ENCODE measurements at places on chromosomes 13 and 19.

DNA sequence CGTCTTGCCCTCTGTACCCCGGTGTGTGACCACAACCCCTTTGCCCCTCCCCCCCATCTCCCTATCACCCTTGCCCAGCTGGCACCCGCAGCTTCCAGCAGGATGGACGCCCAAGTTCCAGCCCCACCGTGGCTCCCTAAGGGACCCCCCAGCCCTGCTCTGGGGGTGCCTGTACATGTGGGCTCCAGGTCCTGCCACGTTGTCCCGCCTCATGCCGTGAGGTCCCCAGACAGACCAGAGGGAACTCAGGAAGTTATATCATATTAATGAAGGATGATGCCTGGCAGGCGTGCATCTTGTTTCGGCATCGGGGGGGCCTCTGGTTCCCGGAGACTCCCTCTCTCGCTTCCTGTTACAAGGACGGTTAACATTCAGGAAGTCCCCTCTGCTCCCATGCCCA lies 1.6 kb upstream of the PTGIR start:
- DNase-seq, result no peak
- no peak overlapping the region for H3K27ac ChIP-seq
- peaks cover 3% of the 10 kb centered on the region for H3K27me3 ChIP-seq
- no peak overlapping the region for H3K4me3 ChIP-seq
- peaks cover 7% of the 10 kb centered on the region for H3K4me1 ChIP-seq

DNA sequence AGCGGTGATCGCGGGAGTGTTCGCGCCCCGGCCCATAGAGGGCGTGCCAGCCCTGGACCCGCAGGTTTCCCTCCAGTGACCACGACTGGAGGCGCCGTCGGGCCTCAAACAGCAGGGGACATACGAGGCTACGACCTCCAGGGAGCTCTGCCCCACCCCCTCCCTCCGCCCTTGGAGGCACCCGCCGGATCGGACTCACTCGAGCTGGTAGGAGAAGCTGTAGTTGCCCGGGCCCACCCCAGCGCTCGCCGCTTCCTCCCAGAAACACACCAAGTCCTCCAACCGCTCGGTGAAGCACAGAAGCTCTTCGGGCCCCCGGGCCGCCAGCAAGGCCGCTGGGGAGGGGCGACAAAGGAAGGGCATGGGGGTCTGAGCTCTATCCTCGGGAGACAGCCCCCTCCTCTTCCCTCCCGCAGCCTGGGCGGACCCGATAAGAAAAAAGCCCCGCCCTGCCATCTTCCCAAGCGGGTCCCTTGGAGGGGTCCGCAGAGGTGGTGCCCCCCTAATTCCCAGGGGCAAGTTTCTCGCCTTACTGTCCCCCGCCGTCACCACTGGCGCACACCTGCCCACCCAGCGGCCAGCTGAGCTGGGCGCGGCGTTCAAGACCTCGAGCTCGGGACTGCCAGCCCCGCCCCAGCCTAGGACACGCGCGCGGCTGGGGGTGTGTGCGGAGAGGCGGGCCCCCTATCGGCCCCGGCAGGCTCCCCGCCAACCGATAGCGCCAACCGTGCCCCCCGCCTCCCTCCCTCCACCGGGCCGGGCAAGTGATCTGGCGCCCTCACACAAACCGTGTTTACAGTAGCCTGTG lies 1.0 kb downstream of the EPOR start:
- H3K36me3 ChIP-seq, result peaks cover 5% of the 10 kb centered on the region
- no peaks in the 10 kb centered on the region for H3K4me1 ChIP-seq
- H3K27ac ChIP-seq, result no peak overlapping the region
- DNase-seq, result peak; percentile 87

- DNase-seq, result peak; percentile 75
- peak overlapping the region; percentile 30 for H3K27ac ChIP-seq
- H3K36me3 ChIP-seq, result peaks cover 18% of the 10 kb centered on the region
- H3K4me3 ChIP-seq, result no peak overlapping the region
- H3K27me3 ChIP-seq, result no peaks in the 10 kb centered on the region
- H3K4me1 ChIP-seq, result no peaks in the 10 kb centered on the region
Observed at GRCh38 chr19:5968431-5969373, 9.2 kb downstream of the RANBP3 start.

DNA sequence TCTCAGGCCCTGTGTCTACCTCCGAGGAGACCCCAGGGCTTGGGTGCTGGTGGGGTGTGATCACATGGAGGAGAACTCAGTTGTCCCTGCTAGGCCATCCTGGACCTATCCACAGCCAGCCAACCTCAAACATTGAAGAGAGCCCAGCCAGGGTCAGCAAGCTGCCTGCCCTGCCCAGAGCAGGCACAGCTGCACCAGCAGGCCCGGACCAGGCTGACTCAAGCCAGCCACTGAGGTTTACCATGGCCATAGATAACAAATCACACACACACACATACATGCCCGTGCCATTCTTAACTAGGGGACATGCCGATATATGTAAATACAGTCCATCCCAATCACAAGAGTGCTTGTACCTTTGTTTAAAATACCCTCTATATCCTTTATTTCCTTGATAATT lies 8.1 kb downstream of the ARHGEF7 start:
- H3K27ac ChIP-seq, result no peak overlapping the region
- H3K36me3 ChIP-seq, result no peaks in the 10 kb centered on the region
- H3K4me1 ChIP-seq, result no peaks in the 10 kb centered on the region
- H3K27me3 ChIP-seq, result no peaks in the 10 kb centered on the region

GRCh38 chr19:28290963-28291657 lies 921.8 kb downstream of the UQCRFS1 start:
- peak; percentile 46 for DNase-seq
- peaks cover 17% of the 10 kb centered on the region for H3K4me1 ChIP-seq
- H3K36me3 ChIP-seq, result no peaks in the 10 kb centered on the region
- no peak overlapping the region for H3K27ac ChIP-seq
- peak overlapping the region; percentile 59 for H3K4me3 ChIP-seq

DNA sequence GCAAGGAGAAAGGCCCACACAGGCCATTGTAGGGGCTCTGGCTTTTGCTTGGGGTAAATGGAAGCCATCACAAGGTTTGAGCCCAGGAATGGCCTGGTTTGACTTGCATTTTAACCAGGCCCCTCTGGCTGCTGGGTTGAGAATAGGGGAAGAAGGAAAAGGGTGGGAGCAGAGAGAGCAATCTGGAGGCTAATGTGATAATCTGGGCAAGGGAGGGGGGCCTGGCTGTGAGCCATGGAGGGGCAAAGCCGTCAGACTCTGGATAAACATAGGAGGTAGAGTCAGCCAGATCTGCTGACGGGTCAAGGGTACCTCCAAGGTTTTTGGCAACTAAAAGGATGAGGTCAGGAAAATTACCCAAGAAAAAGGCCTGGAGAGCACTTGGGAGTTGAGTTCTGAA lies 41.6 kb downstream of the RFX2 start:
- no peak for DNase-seq
- H3K4me3 ChIP-seq, result no peak overlapping the region
- no peaks in the 10 kb centered on the region for H3K27me3 ChIP-seq
- H3K36me3 ChIP-seq, result no peaks in the 10 kb centered on the region
- no peak overlapping the region for H3K27ac ChIP-seq
- H3K4me1 ChIP-seq, result peaks cover 4% of the 10 kb centered on the region

- DNase-seq, result no peak
- no peak overlapping the region for H3K27ac ChIP-seq
- H3K4me1 ChIP-seq, result peaks cover 3% of the 10 kb centered on the region
- H3K36me3 ChIP-seq, result no peaks in the 10 kb centered on the region
- no peak overlapping the region for H3K4me3 ChIP-seq
- H3K27me3 ChIP-seq, result no peaks in the 10 kb centered on the region
Observed at GRCh38 chr13:74646091-74646490, 511.9 kb upstream of the KLF12 start.

DNA sequence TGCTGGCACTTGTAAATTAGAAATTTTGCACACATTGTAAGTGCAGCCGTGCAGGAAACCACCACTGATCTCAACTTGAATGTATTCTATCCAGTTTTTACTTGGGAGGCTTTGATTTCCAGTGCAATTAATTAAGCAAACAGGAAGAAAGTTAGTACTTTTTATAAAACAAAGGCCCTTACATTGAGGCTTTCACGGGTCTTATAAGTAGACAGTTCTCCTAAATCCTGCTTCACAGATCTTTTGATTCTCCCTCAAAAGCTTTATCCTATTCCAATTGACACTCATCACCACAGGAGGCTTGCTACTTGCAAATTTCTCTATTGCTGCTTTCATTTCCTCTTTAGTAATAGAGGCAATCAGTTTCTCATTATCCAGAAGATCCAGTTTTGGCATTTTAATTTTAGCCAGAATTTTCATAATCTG lies 90.1 kb downstream of the ERCC5 start:
- H3K4me3 ChIP-seq, result no peak overlapping the region
- H3K36me3 ChIP-seq, result no peaks in the 10 kb centered on the region
- H3K27me3 ChIP-seq, result no peaks in the 10 kb centered on the region

GRCh38 chr13:76637641-76638141 lies 248.5 kb downstream of the KCTD12 start:
- H3K36me3 ChIP-seq, result no peaks in the 10 kb centered on the region
- H3K27ac ChIP-seq, result no peak overlapping the region
- no peak for DNase-seq
- no peak overlapping the region for H3K4me3 ChIP-seq
- no peaks in the 10 kb centered on the region for H3K4me1 ChIP-seq

DNA sequence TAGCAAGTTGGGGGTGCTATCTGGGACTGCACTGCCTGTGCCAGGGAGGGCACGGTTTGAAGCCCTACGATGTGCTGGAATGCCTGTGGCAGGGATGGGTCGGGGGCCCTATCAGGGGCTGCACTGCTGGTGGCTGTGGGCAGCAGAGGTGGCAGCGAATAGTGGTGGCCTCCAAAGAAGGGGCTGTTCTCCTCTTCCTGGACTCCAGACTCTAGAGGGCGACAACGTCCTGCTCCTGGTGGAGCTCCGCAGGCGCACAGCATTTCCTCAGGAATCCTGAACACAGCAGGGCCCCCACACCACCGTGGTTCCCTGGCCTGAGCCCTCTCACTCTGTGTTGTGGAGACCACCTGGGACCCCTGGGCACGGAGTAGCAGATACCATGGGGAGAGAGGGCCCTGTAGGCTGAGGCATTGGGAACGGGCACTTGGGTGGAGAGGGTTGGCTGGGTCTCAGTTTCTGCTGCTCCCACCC lies 145.6 kb downstream of the TNFRSF19 start:
- peaks cover 31% of the 10 kb centered on the region for H3K36me3 ChIP-seq
- H3K4me1 ChIP-seq, result no peaks in the 10 kb centered on the region
- H3K4me3 ChIP-seq, result no peak overlapping the region
- DNase-seq, result peak; percentile 75

- H3K4me3 ChIP-seq, result no peak overlapping the region
- no peak overlapping the region for H3K27ac ChIP-seq
- H3K36me3 ChIP-seq, result no peaks in the 10 kb centered on the region
- DNase-seq, result no peak
- H3K27me3 ChIP-seq, result no peaks in the 10 kb centered on the region
- H3K4me1 ChIP-seq, result no peaks in the 10 kb centered on the region
Observed at GRCh38 chr13:46367617-46368327, 19.3 kb downstream of the RUBCNL start.

GRCh38 chr13:40333226-40333625 lies 333.2 kb downstream of the FOXO1 start:
- no peak overlapping the region for H3K27ac ChIP-seq
- no peak overlapping the region for H3K4me3 ChIP-seq
- H3K4me1 ChIP-seq, result no peaks in the 10 kb centered on the region
- DNase-seq, result no peak
- H3K27me3 ChIP-seq, result no peaks in the 10 kb centered on the region

GRCh38 chr13:41053384-41053826 lies 7.9 kb upstream of the WBP4 start:
- no peaks in the 10 kb centered on the region for H3K27me3 ChIP-seq
- H3K27ac ChIP-seq, result no peak overlapping the region
- H3K4me1 ChIP-seq, result no peaks in the 10 kb centered on the region
- peaks cover 12% of the 10 kb centered on the region for H3K36me3 ChIP-seq

- no peak overlapping the region for H3K4me3 ChIP-seq
- no peak for DNase-seq
- no peaks in the 10 kb centered on the region for H3K4me1 ChIP-seq
- no peaks in the 10 kb centered on the region for H3K36me3 ChIP-seq
Observed at GRCh38 chr13:27193496-27193895, 21.9 kb upstream of the USP12 start.

- no peak for DNase-seq
- H3K4me3 ChIP-seq, result no peak overlapping the region
- no peak overlapping the region for H3K27ac ChIP-seq
- no peaks in the 10 kb centered on the region for H3K4me1 ChIP-seq
Observed at GRCh38 chr19:33554821-33555220, 33.2 kb upstream of the PEPD start.

DNA sequence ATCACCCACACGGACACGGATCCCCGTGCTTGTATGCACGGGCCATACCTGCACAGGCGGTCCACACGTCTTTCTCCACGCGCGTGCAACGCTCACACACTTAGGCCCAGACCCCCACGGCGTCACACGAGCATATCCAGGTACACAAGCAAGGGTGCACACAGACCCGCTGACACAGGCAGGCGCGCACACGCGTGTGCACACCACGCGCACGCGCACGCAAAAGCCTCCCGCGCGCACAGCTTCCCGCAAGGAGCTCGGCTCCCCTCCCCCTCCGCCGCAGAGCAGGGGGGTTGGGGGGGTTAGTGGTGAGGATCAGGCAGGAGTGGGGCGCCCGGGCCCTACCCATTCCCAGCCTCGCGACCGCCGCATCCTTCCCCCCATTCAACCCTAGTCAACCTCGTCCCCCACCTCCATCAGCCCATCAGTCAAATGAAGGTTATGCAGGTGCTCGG lies 407 bp downstream of the RAB3A start:
- no peak overlapping the region for H3K27ac ChIP-seq
- H3K4me1 ChIP-seq, result no peaks in the 10 kb centered on the region
- peaks cover 22% of the 10 kb centered on the region for H3K36me3 ChIP-seq

GRCh38 chr13:36275190-36276002 lies 22.2 kb downstream of the CCDC169 start:
- no peaks in the 10 kb centered on the region for H3K27me3 ChIP-seq
- DNase-seq, result no peak
- no peak overlapping the region for H3K27ac ChIP-seq
- H3K4me3 ChIP-seq, result no peak overlapping the region
- H3K4me1 ChIP-seq, result no peaks in the 10 kb centered on the region

DNA sequence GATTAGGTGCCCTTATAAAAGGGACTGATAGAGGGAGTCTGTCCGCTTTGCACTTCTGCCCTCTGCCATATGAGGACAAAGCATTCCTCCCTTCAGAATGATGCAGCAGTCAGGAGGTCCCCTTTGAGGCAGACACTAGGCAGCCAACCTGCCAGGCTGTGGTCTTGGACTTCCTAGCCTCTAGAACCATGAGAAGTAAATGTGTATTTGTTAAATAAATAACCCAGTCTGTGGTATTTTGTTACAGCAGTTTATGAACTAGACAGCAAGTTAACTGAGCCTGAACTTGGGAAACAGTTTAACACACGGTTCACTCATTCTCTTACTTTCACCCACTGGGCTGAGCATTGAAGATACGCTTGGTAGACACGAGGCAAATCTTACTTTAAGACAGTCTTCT lies 313.2 kb downstream of the UQCRFS1 start:
- DNase-seq, result no peak
- no peak overlapping the region for H3K27ac ChIP-seq
- no peak overlapping the region for H3K4me3 ChIP-seq
- H3K4me1 ChIP-seq, result no peaks in the 10 kb centered on the region
- no peaks in the 10 kb centered on the region for H3K27me3 ChIP-seq
- H3K36me3 ChIP-seq, result no peaks in the 10 kb centered on the region

GRCh38 chr19:6210091-6210490 lies 69.7 kb downstream of the MLLT1 start:
- H3K27ac ChIP-seq, result no peak overlapping the region
- DNase-seq, result no peak
- H3K4me3 ChIP-seq, result no peak overlapping the region
- no peaks in the 10 kb centered on the region for H3K4me1 ChIP-seq

- H3K4me1 ChIP-seq, result no peaks in the 10 kb centered on the region
- no peaks in the 10 kb centered on the region for H3K36me3 ChIP-seq
- H3K27me3 ChIP-seq, result no peaks in the 10 kb centered on the region
Observed at GRCh38 chr13:102138635-102139190, 263.1 kb downstream of the FGF14 start.

GRCh38 chr19:925087-925525 lies 729 bp upstream of the ARID3A start:
- no peak overlapping the region for H3K27ac ChIP-seq
- H3K36me3 ChIP-seq, result peaks cover 9% of the 10 kb centered on the region
- DNase-seq, result peak; percentile 66
- H3K4me3 ChIP-seq, result peak overlapping the region; percentile 67
- no peaks in the 10 kb centered on the region for H3K4me1 ChIP-seq

Measured in H9 (cell line).